ENCODE measurements at places on chromosomes 7 and 10.

DNA sequence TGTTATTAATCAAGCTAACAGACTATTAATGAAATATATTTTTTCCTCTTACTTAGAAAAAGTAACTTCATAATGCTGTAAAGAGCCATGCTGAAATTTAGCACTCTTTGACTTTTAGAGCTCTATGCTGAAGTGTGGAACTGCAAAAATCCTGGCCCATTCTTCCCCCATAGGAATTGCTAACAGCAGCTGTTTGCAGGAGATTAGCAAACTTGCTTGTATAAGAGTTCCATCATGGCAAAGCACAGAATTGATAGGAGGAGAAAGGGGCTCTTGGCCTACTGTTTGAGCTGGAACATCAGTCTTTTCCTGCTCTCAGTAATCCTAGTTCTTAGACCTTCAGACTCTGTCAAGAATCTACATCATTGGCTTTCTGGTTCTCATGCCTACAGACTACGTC lies 18.3 kb upstream of the GNAT3 start:
- DNase-seq: peak; percentile 31

GRCh38 chr10:128257428-128257827 lies 131.2 kb upstream of the MKI67 start:
- no peak for DNase-seq

DNA sequence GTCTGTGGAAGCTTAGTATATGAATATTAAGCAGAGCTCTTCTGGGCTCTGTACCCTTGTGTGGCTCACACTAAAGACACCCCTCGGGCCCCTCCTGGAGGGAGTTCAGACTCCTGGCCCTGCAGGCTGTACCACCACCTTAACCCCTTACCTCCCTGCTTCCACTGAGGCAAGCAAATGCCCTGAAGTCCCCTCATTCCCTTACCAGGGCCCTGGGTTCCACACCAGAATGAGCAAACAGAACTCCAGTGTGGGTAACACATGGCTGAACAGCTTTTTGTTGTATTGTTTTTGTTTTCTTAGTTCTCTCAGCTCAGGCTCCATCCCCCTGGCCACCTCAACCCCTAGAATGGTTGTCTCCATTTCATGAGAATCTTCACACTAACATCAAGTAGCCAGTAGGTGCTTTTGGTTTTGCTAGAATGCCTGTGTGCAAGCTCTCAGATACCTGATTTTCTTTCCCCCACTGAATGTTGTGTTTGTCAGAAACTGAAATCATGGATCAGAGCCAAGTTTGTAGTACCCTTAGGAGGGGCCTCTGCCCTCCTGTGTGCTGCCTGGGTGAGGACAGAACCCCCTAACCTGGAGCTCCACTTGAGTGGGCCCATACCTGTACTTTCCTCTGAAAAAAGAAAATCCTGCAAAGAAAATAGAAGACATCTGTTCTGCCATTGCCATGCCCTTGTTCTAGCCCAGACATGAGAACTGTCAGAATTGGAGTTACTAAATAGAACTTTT lies 2.8 kb upstream of the WAPL start:
- no peak for DNase-seq

DNA sequence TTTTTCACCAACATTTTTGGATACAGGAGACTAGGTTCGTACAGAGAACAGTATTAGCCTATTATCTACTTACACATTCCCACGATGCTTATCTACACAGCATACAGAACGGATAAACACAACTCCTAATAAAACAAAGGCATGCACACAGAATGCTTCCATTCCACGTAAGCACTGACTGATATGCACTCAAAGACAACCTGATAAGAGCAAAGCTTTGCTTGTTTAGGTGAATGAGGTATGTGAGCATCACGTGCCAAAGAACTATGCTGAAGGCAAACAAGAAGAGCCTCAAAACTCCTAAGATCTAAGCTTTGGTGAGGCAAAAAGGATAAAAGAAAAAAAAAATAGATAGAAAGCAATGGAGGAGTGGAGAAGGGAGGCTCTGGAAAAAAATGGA lies 413.5 kb upstream of the LRRN3 start:
- no peak for DNase-seq

- DNase-seq: no peak
These were observed 641.0 kb upstream of the NRP1 start for GRCh38 chr10:33975481-33975880.

GRCh38 chr10:13091801-13092200 lies 8.2 kb upstream of the OPTN start:
- no peak for DNase-seq

GRCh38 chr7:74362266-74362665 lies 73.1 kb downstream of the CLIP2 start:
- no peak for DNase-seq

GRCh38 chr7:130615583-130615982 lies 53.0 kb downstream of the COPG2 start:
- no peak for DNase-seq

DNA sequence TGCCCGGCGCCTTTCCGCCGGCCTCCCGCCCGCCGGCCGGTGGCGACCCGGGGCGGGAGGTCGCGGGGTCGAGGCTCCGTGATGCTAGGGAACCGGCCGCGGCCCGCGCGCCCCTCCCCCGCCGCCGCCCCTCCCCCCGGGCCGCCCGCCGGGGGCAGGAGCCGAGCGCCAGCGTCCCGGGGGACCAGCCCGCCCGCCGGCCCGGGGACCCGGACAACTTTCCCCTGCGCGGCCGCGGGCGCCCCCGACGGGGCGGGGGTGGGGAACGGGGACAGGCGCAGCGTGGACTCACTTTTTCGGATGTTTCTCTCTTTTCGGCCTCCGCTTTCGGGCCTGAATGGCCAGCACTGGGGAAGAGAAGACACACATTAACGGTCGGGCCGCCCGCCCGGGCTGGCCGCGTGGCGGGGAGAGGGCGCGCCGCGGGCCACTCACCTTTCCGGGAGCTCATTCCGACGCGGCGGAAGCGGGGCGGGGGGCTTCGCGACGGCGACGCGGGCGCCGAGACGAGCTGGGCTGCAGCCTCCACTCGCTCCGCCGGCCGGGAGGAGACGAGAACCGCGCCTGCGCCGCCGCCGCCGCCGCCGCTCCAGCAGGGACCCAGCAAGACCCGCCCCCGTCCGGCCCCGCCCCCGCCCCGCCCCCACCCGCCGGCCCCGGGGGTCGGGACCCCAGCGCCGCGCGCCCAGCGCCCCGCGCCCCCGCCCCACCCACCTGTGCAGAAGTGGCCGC lies at the start of gene SRPK2:
Gene SRPK2, minus strand, starts transcription at position 566 of the 732 bp plus-strand sequence.
- peak; percentile 88 for DNase-seq
